ENCODE measurements at places on chromosomes 1 and 21. TPM values are rescaled to one million over a fixed set of nuclear protein-coding genes. Genes with fewer than 3 reads are reported as not detected.

ZNHIT6 gene
- 11.4 TPM for total RNA-seq

SSX2IP gene
- total RNA-seq: 58.7 TPM

BRWD1 gene
- total RNA-seq: 399 TPM

PGLYRP4 gene
- total RNA-seq: not detected

SAMD11 gene
- 0.41 TPM for total RNA-seq

F13B gene
- not detected for total RNA-seq

CHIA gene
- not detected for total RNA-seq

GRCh38 chr1:86472767-86473166, 4.0 kb downstream of the CLCA1 start:
- DNase-seq: no peak

DNA sequence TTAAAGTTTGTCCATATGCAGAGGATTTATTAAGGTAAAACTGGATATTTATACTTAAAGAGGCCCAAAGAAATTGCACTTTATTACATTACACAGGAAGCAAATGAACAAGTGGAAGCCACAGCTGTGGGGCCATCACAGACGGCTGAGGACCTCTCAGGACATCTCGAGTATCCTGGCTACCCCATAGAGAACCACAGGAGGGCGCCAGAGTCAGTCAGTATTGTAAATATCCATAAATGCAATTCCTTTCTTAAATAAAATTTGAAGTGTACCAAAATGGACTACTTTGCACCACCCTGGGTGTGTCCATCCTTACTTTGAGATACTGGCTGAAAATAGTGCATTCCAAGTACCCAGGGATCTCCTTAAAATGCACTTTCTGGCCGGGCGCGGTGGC, 257.2 kb downstream of the MRPL39 start:
- no peak for DNase-seq

DNA sequence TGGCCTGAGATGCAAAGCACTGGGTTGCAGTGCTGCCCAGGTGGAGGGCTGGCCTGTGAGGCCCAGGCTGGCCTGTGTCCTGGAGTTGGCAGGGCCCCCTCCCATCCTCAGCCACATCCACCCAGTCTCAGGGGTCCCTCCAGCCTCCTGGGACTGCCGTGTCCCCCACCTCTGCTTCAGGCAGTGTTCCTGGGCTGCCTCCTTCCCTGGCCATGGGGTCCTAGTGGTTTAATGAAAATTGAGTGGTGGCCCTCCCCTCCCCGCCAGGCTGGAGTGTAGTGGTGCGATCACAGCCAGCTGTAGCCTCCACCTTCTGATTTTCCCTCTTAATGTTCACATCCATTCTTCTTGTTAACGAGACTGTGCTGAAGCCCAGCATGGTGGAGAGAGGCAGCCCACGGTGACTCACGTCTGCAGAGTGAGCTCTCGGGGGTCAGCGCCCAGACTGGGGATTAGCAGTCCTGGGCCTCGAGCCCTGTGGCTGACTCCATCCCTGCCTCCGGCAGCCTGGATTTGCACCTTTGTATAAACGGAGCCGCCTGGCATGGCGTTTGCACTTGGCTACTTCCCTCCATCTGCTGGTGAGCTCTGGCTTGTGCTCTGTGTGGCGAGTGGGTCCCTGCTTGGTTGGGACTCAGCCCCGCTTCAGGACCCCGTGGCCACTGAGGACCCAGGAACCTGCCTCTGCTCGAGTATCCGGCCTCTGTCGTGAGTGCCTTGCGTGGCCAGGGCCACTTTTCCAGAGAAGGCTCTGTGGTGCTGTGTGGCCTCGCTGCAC, 6.9 kb downstream of the MIB2 start:
- DNase-seq: no peak

DNA sequence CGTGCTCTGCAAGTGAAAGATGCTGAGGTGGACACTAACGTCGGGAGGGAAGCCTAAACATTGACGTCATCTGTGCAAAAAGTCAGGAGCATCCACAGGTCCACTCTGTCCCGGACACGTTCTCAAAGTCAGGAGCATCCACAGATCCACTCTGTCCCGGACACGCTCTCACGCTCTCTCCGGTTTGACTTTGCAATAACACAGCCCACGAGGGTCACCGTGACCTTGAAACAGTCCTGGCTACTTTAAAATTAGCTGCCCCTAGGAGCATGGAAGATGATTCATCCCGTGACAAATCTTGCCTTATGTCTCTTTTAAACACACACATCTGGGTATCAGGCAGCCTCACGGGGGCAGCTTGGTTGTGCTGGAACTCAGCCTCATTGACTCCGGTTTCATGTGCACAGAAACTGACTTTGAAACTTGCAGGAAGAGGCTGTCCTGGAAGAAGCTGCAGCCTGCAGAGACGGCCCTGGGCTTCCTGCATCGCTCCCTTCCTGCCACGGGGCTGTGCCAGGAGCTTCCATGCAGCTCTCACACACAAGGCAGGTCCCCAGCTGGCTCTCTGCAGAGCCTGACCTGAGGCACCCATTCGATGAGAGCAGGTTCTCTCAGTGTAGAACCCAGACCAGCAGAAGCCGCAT, 18.1 kb upstream of the COL18A1 start:
- no peak for DNase-seq

DNA sequence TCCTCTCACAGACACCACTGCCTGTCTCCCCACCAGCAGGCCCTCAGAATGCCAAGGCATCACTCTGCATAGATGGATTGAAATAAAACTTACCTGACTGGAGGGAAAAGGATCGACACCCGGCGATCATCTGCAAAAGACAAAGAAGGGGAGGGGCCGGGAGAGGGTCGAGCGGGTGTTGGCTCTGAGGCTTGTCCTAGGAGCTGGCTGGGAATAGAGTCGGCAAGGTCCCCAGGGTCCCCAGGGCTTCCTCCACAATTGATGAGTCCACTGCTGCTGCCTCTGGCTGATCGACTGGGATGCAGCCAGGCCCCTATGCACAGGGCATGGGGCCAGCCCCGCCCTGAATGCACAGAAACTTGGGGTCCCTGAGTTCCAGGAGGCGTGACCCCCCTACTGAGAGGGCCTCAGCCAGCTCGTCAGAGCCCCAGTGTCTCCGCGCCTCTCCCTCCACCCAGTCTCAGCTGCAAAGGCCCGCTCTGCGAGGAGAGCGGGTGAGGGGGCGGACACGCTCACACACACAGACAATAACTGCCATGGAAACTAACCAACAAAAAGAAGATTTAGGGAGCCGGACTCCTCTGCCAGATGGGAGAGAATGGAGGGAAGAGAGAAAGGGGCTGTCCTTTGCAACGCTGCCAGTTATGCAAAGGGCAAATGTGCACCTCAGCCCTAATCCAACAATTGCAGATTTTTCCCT, at the start of gene KLHDC8A:
KLHDC8A (minus strand) TSS at position 483 of the 700 bp plus-strand sequence. CDS start 13,318 bp downstream, outside the sequence.
- DNase-seq: no peak

- no peak for DNase-seq
Measured at GRCh38 chr1:221989741-221990140, 247.9 kb upstream of the DUSP10 start.

DNA sequence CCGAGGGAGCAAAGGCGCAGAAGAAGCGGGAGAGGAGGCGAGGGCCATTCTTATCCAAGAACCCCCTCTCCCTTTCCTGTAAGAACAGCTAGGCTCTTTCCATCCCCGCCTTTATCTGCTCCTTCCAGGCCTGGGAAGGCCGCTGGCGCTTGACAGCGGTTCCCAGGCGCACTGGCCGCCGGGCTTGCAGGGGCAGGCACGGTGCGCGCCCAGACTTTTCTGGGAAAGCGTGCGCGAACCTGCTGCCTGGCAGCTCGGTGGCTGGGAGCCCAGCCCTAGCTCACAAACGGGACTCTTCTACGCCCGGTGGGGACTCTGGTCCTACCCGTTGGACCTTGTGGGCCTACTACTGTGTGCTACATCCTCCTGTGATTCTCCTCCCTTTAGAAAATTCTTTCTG, 8.8 kb upstream of the IFNLR1 start:
- no peak for DNase-seq
